ENCODE measurements at places on chromosomes 12 and 14. TPM values are rescaled to one million over a fixed set of nuclear protein-coding genes. Genes with fewer than 3 reads are reported as not detected.

DNA sequence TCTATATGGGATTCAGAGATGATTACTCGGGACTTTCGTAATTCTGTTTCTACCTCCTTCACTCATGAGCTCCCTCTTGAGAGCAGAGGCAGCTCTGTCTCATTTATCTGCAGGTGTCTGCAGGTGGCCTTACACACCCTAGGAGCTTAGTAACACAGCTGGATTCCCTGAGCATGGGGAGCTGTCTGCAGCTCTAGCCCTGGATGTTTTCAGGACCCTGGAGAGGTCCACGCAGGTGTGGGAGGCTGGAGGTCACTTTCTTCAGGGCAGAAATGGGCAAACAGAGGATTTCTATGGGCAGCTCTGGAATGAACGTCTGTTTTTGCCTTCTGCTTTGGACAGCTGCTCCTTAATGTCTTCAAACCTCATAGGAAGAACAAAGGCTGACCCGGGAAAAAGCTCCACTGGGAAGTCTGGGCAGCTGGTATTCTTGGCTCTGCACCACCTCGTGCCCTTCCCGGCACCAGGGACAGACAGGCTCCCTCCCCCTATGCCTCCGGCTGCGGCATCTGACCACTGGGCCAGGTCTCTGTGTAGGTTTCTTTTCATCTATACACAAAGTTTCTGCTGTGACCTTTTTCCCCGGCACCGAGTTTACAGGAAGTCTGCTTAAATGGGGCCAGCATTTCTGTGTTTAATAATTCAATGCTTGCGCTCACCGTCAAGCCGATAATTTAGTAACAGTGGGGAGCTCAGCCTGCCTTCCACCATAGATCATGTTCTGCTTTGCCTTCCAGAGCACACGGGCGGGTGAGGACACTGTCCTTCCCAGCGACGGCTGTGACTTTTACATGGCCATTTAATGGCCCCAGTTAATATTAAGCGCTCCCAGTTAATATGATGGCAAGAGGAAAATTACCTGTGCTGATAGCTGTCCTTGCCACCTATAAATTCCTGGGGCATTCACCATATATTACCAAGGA, 320.2 kb upstream of the SFSWAP start:
- no peak for DNase-seq

DNA sequence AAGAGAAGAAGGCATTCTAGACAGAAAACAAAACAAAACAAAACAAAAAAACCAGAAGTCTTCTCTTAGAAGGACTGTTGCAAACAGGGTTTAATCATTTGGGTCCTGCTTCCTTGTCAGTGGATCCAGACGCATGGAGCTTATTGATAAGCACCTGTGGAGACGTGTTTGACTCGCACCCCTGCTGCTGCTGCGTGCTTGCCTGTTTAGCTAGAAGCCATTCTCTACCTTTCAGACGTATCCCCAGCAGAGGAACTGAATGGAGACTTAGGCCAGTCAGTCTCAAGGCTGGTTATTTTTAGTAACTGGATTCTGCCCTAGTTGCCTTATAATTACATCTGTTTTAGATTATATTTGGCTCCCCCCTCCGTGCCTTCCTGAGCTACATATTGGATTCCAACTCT, 186.1 kb upstream of the EEA1 start:
- DNase-seq = no peak

DNA sequence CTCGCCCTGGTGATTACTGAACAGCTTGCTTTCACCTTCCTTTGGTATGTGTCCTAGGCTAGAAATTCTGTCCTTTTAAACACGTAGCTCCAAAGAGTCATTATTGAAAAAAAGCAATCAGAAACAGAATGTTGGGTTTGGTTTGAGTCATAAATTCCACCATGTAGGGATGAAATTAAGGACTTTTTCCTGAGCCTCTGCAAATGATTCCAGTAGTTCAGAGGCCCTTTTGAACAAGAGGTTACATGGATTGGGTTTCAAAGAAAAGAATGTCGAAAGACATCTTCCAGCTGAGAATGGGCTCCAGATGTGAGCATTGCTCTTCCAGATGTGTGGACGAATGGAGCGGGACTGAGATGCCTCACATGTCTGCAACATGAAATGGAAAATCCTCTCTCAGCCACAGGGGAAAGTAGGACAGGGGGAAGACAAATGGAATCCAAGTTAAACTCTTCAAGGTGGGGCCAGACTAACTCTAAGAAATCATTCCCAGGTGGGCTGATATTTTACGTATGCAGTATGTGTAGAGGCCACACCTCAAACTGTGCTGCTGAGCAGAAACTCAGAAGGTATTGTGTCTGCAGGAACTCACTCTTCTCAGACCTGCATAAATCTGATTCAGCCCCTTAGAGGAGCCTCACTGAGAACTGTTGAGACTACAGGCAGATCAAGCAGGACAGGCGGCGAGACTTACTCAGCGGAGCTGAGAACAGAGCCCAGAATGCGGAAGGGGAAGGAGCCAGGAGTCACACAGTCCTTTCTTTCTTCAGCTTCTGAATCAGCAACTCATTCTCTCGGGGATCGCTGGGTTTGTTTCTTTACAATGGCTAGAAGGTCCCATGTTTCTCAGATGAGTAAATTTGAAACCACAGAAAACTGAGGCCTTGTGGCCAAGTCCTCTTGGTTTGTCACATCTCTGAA, 23.3 kb upstream of the EMP1 start:
- DNase-seq = no peak

DNA sequence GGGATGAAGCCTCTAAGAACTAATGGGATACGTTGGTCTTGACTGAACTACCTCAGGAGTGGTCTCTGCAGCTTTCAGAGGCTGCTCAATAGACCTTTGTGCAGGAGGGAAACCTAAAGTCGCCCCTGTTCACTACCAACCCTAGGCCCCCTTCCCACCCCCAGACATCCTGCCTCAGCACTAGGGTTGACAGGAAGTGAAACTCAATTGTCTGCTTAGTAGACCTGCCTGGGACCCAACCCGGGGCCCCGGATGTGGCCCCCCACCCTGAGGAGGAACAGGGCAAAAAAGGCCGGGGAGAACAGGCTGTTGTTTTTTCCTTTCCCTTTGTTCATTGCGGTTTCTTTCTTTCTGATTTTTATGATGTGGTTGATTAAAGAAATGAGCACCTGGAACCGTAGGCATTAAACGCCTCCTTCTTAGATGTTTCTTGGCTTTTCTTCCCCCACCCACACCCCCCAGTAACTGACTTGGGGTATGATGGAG, 1.6 kb upstream of the DGKA start:
- DNase-seq = no peak

GRCh38 chr12:46377678-46378077, 5.1 kb upstream of the SLC38A2 start:
- DNase-seq = no peak

- no peak for DNase-seq
These were observed 62.2 kb upstream of the WSCD2 start for GRCh38 chr12:108066583-108067577.

GRCh38 chr14:61472801-61473376, 151.5 kb downstream of the PRKCH start:
- no peak for DNase-seq

- peak; percentile 39 for DNase-seq
These were observed 79.1 kb upstream of the EGLN3 start for GRCh38 chr14:34029921-34030334.

DNA sequence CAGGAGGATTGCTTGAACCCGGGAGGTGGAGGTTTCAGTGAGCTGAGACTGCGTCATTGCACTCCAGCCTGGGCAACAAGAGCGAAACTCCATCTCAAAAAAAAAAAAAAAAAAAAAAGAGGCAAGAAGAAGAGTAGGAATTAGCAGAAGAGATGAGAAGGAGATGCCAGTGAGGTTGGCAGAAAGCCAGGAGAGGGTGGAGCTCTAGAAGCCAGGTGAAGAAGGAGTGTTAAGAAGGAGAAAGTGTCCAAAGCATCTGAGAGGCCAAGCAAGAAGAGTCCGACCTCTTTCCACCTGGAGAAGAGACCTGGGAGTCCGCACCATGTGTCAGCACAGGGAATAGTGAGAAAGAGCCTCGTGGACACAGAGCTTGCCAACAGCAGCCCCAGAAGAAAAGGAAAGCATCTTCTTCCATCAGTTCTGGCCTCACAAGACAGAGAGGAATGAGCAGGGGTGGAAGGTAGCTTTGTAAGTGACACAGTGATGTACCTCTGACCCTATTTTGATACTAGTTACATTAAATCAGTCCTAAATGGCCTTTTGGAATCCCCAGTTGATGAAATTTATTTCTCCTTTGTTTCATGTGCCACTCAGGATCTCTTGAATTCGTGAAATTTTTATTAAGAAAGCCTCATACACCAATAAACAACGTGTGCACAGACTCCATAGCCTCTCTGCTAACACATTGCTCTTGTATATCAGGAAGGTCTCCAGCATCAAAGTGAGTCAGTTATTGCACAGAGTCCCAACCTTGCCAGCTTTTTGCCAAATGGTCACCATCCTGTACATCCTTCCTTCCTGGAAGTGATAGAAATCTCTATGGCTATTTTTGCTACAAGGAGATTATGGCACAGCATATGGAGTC, 70.6 kb downstream of the SAMD4A start:
- no peak for DNase-seq

DNA sequence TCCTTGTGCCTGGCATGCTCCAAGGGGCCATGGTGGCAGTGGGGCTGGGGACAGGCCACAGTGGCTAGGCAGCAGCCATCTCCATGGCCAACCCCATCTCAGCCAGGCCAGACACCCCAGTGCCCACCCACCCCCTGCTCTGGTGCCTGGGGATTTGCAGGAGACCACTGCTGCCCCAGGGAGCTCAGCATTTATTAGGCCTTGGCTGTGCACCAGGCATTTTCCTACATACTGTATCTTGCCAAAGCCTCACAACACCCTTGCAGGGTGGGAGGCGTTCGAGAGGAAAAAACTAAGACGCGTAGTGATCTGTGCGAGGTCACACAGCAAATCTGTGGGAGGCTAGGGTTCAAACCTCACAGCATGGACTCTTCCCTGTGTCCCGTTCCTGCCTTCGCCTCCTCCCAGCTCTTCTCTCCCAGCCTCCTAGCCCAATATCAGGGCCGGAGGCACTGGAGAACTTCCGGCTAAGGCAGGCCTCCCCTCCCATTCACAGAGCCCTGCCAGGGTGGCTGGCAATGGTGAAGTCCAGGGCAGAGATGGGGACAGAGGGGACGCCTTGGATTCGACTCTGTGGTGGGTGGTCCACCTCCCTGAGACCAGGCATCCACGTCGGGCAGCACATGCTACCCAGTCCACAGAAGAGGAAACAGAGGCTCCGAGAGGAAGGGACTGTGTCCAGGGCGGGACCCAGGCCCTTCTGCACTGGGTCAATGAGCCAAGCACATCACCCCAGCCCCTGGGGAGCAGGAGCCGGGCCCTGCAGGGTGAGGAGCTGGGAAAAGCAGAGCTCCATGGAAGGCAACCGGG, 57.4 kb downstream of the FAM222A start:
- DNase-seq = no peak

DNA sequence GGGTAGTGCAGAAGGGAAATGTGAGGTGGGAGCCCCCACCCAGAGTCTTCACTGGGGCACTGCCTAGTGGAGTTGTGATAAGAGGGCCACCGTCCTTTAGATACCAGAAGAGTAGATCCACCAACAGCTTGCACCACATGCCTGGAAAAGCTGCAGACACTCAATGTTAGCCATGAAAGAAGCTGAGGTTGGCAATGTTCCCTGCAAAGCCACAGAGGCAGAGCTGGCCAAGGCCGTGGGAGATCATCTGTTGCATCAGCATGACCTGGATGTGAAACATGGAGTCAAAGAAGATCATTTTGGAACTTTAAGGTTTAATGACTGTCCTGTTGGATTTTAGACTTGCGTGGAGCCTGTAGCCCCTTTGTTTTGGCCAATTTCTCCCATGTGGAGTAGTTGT, 468.4 kb upstream of the FOXG1 start:
- DNase-seq = no peak

GRCh38 chr12:117387832-117388231, 26.4 kb upstream of the NOS1 start:
- no peak for DNase-seq

DNA sequence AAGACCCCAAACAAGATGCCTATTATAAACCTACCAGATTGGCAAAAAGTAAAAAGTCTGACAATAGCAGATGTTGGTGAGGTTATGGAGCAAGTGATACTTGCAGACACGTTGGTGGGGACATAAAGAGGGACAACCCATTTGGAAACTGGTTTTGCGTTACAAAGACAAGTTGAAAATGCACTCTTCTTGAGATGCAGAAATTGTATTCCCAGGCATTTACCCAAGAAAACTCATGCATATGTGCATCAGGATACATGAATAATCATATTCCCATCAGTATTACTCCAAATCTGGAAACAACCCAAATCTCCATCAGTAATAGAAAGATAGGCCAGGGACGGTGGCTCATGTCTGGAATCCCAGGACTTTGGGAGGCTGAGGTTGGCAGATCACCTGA, 12.8 kb upstream of the GOLGA5 start:
- DNase-seq = no peak

DNA sequence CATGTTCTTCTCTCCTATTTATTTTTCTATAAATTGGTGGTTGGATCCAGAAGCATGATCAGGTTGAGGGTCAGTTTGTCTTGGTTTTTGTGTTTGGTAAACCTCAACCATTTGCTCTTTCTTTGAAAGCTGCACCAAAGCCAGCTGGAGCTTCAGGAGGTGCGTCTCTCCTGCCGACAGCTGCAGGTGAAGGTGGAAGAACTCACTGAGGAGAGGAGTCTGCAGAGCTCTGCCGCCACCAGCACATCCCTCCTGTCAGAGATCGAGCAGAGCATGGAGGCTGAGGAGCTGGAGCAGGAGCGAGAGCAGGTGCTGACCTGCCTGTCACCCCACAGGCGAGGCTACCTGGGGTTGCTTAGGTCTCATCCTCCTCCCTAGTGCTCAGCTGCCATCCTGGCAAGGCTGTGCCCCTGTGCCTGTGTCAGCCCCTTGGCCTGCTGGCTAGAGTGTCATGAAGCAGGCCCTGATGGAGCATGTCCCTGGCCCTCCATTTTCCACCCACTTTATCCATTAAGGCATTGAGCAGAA, 45.0 kb downstream of the RAB35 start:
- no peak for DNase-seq

DNA sequence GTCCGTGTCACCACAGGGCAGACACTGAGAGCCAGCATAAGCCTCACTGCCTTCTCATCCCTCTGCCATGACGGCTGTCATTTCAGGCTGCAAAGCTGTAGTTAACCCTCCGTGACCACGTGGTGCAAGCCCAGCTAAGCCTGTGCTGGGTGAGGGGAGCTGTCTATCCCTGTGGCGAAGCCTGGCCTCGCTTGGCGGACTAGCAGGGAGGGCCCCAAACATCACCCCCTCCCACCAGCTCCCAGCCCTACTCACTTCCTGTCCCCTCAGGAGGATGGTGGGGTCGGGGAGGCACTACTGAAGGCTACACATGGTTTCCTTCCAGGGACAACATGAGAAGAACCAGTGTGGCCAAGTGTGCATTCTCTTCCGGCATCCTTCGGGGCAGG, 88.2 kb downstream of the CHGA start:
- no peak for DNase-seq

DNA sequence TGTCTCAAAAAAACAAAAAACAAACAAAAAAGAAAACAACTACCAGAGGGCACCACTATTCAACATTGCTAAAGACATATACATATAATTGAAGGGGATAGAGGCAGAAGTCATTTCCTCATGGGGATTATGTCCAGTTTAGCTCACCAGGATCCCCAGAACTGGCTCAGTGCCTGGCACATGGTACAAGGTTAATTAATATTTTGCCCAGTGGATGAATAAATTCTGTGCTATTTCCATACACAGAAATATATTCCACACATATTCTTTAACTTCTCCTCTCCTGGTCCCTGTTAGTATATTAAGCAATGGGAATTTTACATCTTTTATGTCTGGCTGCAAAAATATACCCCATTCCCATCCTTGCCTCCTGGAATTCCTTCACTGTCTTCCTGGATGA, 6.7 kb downstream of the FOS start:
- no peak for DNase-seq

- DNase-seq = no peak
These were observed 291.7 kb downstream of the ZFP36L1 start for GRCh38 chr14:68501171-68501570.

Gene HEBP1
- 39.4 TPM for polyA plus RNA-seq

Gene RD3L
- not detected for polyA plus RNA-seq

Gene CEBPE
- polyA plus RNA-seq = not detected

Gene ZBTB42
- 1.8 TPM for polyA plus RNA-seq

All from spinal cord (tissue), 10 donors.